ENCODE measurements at places on chromosomes 2 and 18. TPM values are rescaled to one million over a fixed set of nuclear protein-coding genes. Genes with fewer than 3 reads are reported as not detected.

FAM124B gene
- not detected for polyA plus RNA-seq

SPAG16 gene
- 75.4 TPM for polyA plus RNA-seq

CABLES1 gene
- 1.8 TPM for polyA plus RNA-seq

BCL2L11 gene
- 2.6 TPM for polyA plus RNA-seq

CHRNG gene
- polyA plus RNA-seq = not detected

EML6 gene
- polyA plus RNA-seq = 9.9 TPM

CCDC121 gene
- 2.2 TPM for polyA plus RNA-seq

VWA3B gene
- polyA plus RNA-seq = not detected

ANKRD30BL gene
- polyA plus RNA-seq = not detected

ATF2 gene
- 89.2 TPM for polyA plus RNA-seq

APCDD1 gene
- polyA plus RNA-seq = 1.1 TPM
